ENCODE measurements at places on chromosomes 16 and 17. TPM values are rescaled to one million over a fixed set of nuclear protein-coding genes. Genes with fewer than 3 reads are reported as not detected.

NXN gene
- 58.9 TPM for total RNA-seq

PMP22 gene
- total RNA-seq: 51.2 TPM

FBXO39 gene
- 0.20 TPM for total RNA-seq

HAP1 gene
- total RNA-seq: 0.23 TPM

AOC3 gene
- 0.27 TPM for total RNA-seq

SPPL2C gene
- not detected for total RNA-seq

CWC25 gene
- 20.0 TPM for total RNA-seq

SPATA32 gene
- not detected for total RNA-seq

GRAPL gene
- 55.1 TPM for total RNA-seq

HOXB3 gene
- 56.6 TPM for total RNA-seq

C1QTNF8 gene
- not detected for total RNA-seq

SLFN14 gene
- total RNA-seq: not detected

QRICH2 gene
- 9.6 TPM for total RNA-seq

EPX gene
- total RNA-seq: not detected
